ENCODE measurements at places on chromosomes 7 and 10. TPM values are rescaled to one million over a fixed set of nuclear protein-coding genes. Genes with fewer than 3 reads are reported as not detected.

Gene SLC13A1
- polyA plus RNA-seq, result not detected

Gene MYH16
- polyA plus RNA-seq, result 0.05 TPM

Gene PAPOLB
- polyA plus RNA-seq, result 0.09 TPM

Gene NUTM2E
- 0.52 TPM for polyA plus RNA-seq

Gene ANKRD7
- polyA plus RNA-seq, result 2.1 TPM

Gene WAPL
- 45.6 TPM for polyA plus RNA-seq

Gene CRYGN
- polyA plus RNA-seq, result 0.20 TPM

Gene CEP55
- polyA plus RNA-seq, result 15.7 TPM

Gene NEUROG3
- not detected for polyA plus RNA-seq

Measured in right lung (tissue), 10 donors.